ENCODE measurements at places on chromosomes 12 and 14.

DNA sequence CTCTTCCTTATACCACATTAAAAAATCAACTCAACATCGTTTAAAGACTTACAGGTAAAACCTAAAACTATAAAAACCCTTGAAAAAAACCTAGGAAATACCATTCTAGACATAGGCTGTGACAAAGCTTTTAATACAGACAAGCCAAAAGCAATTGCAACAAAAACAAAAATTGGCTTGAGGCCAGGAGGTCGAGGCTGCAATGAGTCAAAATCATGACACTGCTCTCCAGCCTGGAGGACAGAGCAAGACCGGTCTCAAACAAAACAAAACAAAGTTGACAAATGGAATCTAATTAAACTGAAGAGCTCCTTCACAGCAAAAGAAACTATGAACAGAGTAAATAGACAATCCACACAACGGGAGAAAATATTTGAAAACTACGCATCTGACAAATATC, 1057.8 kb downstream of the FSCB start:
- no peak for DNase-seq

- no peak for DNase-seq
Measured at GRCh38 chr14:95463171-95463901, 53.1 kb downstream of the SYNE3 start.

DNA sequence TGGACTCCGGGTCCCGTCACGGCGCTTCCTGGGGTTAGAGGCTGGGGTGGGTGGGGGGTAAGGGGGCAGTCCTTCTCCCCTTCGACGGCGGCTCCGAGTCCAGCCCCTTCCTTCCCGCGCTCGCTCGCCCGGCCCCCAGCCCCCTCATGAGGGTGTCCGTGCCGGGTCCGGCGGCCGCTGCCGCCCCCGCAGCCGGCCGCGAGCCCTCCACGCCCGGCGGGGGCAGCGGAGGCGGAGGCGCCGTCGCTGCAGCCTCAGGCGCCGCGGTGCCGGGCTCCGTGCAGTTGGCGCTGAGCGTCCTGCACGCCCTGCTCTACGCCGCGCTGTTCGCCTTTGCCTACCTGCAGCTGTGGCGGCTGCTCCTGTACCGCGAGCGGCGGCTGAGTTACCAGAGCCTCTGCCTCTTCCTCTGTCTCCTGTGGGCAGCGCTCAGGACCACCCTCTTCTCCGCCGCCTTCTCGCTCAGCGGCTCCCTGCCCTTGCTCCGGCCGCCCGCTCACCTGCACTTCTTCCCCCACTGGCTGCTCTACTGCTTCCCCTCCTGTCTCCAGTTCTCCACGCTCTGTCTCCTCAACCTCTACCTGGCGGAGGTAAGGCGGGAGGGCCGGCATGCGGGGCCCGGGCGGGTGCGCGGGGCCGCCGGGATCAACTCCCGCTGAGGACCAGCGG, 500 bp downstream of the GPR137C start:
- DNase-seq: peak; percentile 27

- DNase-seq: no peak
Measured at GRCh38 chr14:40394634-40395340, 962.6 kb upstream of the FBXO33 start.

Measured in GM12891 (cell line).